ENCODE measurements at places on chromosomes 3 and 15.

GRCh38 chr3:113105093-113105449 is 106.3 kb upstream of the BOC start:
- DNase-seq, result no peak

- DNase-seq, result no peak
Measured at GRCh38 chr3:94184781-94185180, 121.9 kb downstream of the NSUN3 start.

DNA sequence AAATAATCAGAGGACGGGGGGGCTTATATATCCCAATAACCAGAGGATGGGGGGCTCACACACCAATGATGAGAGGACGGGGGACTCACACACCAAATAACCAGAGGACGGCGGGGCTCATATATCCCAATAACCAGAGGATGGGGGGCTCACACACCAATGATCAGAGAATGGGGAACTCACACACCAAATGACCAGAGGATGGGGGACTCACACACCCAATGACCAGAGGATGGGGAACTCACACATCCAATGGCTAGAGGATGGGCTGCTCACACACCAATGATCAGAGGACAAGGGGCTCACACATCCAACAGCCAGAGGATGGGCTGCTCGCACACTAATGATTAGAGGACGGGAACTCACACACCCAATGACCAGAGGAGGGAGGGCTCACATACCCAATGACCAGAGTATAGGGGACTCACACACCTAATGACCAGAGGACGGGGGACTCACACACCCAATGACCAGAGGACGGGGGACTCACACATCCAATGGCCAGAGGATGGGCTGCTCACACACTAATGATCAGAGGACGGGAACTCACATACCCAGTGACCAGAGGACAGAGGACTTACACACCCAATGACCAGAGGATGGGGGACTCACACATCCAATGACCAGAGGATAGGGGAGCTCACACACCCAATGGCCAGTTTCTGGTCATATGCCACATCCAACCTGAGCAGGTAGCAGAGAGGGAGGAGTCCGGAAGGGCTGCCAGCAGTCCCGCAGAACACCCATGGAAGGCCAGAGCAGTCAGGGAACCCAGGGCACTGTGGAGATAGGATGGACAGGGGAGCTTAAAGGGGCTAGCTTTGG is 10.6 kb downstream of the RAB6B start:
- DNase-seq, result no peak

GRCh38 chr3:157182879-157183278 is 22.9 kb upstream of the CCNL1 start:
- DNase-seq, result no peak

GRCh38 chr3:13612829-13613228 is 63.9 kb downstream of the FBLN2 start:
- DNase-seq, result no peak

DNA sequence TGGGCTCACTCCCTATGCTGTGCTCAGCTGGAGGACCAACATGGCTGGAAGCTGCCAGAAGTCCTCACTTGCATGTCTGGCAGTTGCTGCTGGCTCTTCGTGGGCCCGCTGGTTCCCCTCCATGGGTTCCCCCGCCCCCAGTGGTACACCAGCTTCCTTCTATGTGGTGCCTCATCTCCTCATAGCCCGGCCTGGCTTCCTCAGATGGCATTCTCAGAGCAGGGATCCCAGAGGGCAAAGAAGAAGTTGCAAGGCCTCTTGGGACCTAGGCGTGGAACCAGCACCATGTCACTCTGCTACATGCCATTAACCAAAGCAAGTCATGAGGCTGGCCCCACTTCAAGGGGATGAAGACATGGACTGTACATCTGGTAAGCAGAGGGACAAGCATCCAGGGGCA is 2.9 kb upstream of the CFAP92 start:
- DNase-seq, result no peak

- no peak for DNase-seq
Measured at GRCh38 chr15:51398626-51399025, 57.2 kb downstream of the GLDN start.
